ENCODE measurements at places on chromosomes 5 and 9.

- no peak for DNase-seq
Observed at GRCh38 chr5:111730659-111731382, 26.2 kb downstream of the NREP start.

GRCh38 chr9:77926371-77926878, 105.2 kb downstream of the GNAQ start:
- peak; percentile 27 for DNase-seq

GRCh38 chr5:6604341-6604740, 28.5 kb downstream of the NSUN2 start:
- DNase-seq = no peak

- no peak for DNase-seq
Observed at GRCh38 chr5:11476866-11477265, 427.4 kb downstream of the CTNND2 start.

DNA sequence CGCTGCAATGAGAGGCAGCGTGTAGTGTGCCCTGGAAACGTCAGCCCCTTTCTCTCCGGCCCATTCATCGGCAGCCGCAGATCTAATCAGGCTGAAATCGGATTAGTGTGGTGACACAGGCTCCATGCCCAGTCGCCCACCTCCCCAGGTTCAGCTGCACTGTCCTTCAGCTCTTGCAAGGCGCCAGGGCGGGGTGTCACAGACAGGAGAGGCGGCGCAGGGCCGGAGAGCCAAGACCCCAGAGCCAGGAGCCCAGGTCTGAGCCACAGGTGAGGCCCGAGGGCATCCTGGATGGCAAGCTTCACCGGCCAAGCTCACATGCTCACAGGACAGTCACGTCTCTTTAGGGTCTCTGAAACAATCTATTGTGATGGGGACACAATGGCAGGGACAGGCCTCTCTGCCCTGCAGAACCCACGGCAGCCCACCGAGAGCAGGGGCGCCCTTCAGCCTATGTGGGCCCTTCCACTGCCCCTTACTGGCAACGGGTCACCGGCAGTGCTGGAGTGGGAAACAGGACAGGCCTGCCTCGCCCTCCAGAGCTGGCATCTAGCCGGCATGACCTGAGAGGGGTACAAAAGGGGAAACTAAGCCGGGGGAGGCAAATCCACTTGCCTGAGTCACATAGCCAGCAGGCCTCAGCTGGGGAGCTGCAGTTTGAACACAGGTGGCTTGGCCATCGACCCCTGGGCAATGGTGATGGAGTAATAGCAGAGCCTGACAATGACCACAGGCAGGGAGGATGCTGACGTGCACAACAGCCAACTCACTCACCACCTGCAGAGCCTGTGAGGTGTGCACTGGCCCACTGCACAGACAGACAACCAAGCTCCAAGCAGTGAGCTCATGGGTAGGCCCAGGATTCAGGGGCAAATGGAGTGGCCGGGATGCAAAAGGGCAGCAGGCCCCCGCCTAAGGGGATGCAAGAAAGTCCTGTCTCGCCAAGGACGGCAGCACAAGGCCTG, 48.1 kb downstream of the VAV2 start:
- no peak for DNase-seq

DNA sequence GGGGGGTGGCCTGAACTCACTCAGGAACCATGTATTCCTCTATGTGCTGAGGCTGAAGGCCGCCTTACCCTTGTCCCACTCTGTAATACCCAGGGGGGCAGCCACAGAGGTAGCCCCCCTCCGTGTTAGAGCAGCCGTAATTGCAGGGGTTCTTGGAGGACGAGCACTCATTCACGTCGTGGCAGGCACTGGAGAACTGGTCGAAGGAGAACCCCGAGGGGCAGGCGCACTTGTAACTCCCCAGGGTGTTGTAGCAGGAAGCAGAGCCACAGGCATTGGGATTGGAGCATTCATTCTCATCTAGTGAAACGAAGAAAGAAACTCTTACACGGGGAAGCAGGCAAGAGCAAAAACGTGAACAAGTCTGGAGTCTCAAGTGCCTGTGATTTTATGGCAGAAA, 179.8 kb downstream of the SLC12A2 start:
- no peak for DNase-seq

DNA sequence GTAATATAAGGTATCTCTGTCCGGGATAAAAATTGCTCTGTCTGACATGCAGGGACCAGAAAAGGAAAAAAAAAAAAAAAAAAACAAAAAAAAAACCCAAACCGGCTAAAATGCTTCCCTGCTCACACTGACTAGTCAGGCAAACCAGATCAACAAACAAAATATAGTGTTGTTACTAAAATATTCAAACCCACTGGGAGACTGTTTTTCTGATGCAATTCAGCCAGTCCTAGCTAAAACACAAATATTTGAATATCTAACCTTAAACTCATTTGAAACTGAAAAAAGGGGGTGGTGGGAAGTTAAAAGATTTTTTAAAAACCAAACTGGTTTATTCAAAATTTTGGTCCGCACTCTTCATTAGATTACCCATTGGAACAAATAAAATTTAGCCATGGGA, 61.0 kb downstream of the APBA1 start:
- DNase-seq = no peak

DNA sequence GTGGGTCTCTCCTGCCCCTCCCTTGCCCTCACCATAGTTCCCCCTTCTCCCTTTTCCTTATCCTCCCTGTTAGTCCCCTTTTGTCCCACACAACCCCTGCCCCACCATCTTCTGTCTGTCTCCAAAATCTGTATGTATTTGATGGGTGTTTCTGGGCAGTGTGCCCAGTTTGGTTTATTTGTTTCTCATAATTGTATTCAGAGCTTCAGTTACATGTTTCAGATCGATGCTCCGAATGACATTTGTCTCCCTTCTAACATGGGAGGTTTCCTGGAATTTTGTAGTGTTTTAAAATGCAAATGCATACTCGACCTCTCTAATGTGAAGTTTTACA, 22.2 kb downstream of the FBXL7 start:
- DNase-seq = no peak

DNA sequence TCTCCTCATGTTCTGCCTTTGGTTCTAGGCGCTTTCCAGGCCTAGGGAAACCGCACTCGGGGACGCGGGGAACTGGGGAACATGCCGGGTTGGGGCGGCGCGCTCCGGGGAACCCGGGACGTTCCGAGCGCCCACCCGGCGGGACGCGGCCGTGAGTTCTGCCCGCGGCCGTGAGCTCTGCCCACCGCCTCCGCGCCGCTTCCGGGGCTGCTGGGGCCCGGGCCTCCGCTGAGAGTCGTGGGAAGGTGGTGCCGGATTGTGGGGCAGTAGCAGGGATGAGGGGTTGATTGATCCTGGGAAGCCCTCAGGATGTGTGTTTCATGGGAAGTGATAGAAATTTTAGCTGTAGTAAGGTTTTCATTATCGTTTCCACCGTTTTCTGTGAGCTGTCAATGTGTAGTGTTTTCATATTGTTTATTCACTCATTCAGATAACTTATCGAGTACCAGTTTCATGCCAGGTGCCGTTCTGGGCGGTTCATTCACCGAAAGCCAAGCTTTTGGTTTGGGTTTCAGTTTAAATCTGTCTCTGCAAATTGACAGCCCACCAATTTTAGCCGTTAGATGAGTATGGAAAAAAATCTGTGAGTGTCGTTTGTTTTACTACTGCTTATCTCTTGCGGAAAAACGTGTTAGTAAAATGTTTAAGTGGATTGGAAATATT, 657 bp downstream of the MTRR start:
- peak; percentile 53 for DNase-seq

DNA sequence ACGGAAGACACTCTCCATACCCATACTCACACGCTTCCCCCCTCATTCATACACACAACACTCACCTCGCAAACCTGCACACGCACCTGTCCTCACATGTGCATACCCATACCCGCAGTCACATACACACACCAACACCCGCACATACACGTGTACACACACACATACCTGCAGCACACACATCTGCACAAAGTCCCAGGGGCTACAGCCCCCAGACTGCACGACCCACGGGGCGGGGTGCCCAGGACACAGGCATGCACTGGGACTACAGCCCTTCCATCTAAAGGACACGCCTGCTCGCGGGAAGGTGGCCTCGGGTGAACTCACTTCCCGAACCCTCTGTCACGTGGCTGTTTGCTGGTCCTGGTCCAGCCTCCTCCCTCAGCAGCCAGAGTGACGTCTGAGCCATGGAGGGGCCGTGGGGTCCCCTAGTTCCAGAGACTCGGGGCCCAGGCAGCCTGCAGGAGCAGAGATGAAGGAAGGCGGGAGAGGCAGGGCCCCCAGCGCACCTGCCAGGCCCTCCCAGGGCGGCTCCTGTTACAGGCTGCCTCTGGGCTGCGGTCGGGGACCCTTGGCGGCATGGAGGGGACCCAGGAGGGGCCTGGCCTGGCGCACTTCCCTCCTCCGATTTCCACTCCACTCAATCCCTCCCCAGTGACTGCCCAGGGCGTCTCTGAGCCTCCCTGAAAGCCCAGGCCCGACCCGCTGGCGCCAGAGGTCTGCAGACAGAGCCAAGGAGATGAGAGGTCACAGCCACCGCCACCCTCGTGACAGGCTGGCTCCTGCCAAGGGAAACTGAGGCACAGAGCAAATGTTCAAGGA, 8.1 kb downstream of the SLC12A7 start:
- peak; percentile 65 for DNase-seq

GRCh38 chr5:58677650-58678049, 94.8 kb downstream of the RAB3C start:
- no peak for DNase-seq

- DNase-seq = no peak
Observed at GRCh38 chr9:91297306-91297705, 64.4 kb downstream of the AUH start.

DNA sequence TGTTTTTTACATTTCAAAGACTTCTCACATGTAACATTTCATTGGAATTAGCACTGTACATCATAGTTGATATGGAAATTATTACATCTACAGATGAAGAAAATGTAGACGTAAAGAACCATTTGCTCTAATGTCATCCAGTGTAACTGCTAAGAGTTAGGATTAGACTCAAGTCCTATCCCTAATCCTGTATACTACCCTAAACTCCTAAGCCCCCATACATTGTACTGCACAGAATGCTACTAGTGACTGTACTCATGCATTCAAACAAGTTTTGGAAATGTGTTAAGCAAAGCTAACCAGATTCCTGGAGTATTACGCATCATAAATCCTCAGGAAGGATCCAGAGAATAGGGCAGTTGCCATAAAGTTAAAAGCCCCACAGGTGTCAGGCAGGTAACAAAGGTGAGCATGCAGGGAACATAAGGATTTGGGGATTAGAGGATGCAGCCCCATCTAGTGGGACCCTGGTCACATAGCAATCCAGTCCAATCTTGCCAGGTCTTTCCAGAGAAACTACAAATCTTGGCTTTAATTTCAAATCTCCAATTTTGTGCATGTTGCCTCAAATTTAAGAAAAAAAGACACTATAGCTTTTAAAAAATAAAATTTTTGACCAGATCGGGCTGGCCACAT, 32.0 kb downstream of the HAVCR1 start:
- DNase-seq = no peak

- no peak for DNase-seq
Observed at GRCh38 chr5:27969157-27969556, 930.8 kb upstream of the CDH9 start.

- DNase-seq = peak; percentile 82
Observed at GRCh38 chr9:114366334-114367128, 21.3 kb downstream of the AKNA start.

- DNase-seq = no peak
Observed at GRCh38 chr9:125559194-125559593, 147.8 kb downstream of the MAPKAP1 start.

GRCh38 chr5:33734537-33734936, 157.3 kb downstream of the ADAMTS12 start:
- DNase-seq = no peak

- DNase-seq = no peak
Observed at GRCh38 chr5:163436515-163436914, 880 bp upstream of the CCNG1 start.

GRCh38 chr5:25285136-25285535, 640.4 kb upstream of the CDH10 start:
- no peak for DNase-seq

- no peak for DNase-seq
Observed at GRCh38 chr5:58501778-58502417, 10.7 kb downstream of the GAPT start.

DNA sequence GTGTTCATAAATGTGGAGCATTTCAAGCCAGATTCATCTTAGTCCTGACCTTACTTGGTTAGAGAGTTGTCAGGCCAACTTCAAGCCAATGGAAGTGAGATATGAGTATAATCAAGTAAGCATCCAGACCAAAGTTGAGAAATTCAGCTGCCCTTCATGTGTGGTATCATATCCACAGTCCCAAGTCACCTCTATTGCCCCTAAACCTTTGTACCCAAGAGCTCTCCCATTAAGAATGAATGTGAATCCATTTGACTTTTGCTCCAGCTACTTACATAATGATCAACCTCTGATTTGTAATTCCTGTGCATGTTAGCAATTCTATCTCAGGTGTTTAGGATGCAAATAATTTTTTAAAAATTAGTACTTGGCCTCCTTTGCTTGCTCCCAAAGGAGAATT, 342.7 kb downstream of the ADGRV1 start:
- no peak for DNase-seq

GRCh38 chr9:81470864-81471263, 218.5 kb downstream of the TLE1 start:
- no peak for DNase-seq

DNA sequence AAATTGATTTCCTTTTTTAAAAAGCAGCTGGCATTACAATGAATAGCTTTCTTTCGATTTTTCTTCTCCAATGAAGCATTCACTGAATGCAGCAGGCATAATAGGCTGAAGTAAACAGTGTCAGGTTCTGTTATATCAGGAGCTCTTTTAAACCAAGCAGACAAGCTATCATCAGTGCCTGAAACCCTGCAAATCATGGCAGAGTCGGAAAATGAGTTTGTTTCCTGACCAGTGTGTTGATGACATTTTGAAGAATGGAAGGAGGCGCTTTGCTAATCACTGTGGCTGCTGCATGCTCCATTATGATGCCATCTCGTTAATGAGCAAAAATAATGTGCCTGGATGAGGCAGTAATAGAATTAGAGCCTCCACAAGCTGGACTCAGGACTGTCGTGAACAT, 284.5 kb downstream of the ZNF608 start:
- DNase-seq = no peak

DNA sequence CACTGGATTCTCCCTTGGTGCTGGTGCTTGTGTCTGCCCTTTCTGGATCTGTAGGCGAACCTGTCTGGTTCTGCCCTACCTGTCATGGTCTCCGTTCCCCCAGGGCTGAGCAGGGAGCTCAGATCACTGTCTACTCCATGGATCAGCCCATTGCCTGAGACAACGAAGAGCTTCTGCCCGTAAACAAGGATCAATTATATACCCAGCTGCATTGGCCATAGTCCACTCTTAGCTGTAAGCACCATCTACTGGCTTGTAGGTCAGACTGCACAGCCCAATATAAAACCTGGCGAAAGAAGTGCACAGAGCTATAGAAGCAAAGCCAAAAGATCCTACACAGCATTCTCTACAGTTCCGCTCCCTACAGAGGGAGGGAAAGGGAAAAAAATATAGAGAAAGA, 181.5 kb upstream of the RPS23 start:
- no peak for DNase-seq

DNA sequence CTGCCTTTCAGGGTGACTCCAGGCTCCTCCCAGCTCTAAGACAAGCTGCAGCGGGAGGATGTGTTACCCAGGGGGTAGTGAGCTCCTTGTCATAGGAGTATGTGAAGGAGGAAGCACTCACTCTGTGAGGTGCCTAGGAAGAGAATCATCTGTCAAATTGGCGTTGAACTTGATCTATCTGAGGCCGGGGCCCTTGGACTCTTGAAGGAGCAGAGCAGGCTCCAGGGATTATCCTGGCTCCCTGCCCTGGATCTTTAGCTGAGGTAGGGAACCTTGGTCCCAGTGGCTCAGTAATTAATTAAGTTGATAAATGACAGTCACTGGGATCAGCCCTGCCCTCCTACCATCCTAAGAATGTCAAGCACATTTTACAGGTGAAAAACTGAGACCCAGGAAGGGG, 15.5 kb downstream of the ADGRD2 start:
- DNase-seq = no peak
